Prostate gland (tissue), 2 donors: ENCODE measurements at places on chromosomes 12 and 14. TPM values are rescaled to one million over a fixed set of nuclear protein-coding genes. Genes with fewer than 3 reads are reported as not detected.

The HOXC11 gene
- not detected for total RNA-seq

The ITFG2 gene
- 41.5 TPM for total RNA-seq

The STXBP6 gene
- 32.3 TPM for total RNA-seq

DNA sequence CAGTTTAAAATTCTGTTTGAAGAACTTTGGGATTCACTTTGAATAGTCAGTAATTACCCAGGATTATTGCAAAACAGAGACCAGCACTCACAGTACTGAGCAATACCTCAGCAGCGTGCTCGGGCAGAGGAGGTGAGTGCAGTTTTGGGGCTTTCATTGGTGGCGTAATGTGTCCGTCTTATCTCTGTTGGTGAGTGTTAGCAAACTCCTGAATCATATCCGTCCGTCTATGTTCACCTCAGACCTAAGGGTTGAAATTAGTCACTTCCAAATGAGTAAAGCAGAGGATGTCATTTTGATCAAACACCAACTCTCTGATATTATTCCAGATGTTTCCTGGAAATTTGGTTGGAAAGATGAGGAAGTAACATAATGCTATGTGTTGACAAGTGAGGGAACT lies 82.8 kb downstream of the BORCS5 start:
- H3K27me3 ChIP-seq = no peaks in the 10 kb centered on the region
- no peak for DNase-seq
- H3K4me3 ChIP-seq = no peak overlapping the region
- no peaks in the 10 kb centered on the region for H3K36me3 ChIP-seq

DNA sequence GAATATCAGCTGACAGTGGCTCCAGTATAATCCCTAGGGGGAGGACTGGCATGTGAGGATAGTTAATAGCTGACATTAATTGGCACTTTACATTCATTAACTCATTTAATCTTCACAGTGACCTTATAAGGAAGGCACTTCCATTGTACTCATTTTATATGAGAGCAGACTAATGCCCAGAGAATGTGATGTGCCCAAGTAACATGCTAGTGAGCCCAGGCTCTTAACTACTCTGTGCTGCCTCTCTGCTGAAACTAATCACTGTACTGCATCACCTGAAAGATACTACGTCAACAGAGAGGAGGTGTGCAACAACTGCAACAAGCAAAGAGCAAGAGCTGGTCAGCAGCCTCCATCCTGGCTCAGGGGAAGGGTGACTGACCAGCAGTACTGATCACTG lies 40.1 kb downstream of the GALNT4 start:
- DNase-seq = no peak
- H3K4me1 ChIP-seq = no peaks in the 10 kb centered on the region
- H3K27ac ChIP-seq = no peak overlapping the region
- no peaks in the 10 kb centered on the region for H3K27me3 ChIP-seq

GRCh38 chr14:89625244-89625713 lies 208.2 kb upstream of the FOXN3 start:
- no peak overlapping the region for H3K4me3 ChIP-seq
- no peaks in the 10 kb centered on the region for H3K27me3 ChIP-seq
- DNase-seq = no peak
- no peak overlapping the region for H3K27ac ChIP-seq
- H3K4me1 ChIP-seq = no peaks in the 10 kb centered on the region
- H3K36me3 ChIP-seq = no peaks in the 10 kb centered on the region
